HuH-7 (cell line): ENCODE measurements at places on chromosomes 2 and 18.
A peak's percentile ranks its signal among the peaks of the same experiment; 100 is the strongest.

DNA sequence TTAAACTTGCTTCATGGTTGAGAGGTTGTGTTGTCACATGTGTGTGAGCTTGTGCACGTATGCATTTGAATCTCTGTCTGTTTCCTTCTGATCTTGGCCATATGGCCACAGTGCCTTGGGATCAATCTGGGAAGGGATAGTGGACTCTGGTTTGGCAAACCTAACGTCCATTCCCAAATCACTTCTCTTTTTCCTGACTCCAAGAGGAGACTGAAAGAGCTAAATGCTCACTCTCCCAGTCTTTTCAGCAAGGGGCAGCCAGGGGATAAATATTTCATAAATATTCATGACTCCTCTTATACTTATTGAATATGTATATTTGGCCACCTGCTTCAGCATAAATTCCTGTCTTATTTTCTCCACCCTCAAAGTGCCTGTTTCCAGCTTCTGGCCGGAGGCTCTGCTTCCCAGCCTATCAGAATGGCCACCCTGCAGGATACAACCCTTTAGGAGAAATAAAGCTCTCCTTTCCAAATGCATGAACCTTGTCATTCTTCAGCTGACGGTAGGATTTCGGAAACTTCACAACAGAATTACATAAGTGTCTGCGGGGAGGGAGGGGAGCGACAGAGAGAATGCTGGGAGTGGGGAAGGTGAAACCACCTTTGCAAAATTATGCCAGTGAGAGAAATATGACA is 112.2 kb upstream of the COPS8 start:
- no peak for DNase-seq

DNA sequence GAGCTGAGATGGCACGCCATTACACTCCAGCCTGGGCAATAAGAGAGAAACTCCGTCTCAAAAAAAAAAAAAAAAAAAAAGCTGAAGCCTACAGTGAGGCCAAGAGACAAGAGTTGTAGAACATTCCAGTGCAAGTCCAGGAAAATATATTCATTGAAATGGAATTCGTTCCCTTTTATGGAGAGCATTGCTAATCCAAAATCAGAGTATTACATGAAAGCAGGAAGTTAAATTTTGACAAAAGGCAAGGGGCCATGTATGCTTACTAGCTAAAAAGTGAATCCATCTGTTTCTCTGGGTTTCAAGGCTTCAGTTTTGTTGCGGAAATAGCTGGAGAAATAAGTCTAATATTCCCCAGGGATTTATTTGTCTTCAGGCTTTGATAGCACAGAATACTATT is 471.7 kb downstream of the THSD7B start:
- no peak for DNase-seq

GRCh38 chr2:119208791-119209203 is 14.8 kb upstream of the STEAP3 start:
- no peak for DNase-seq

GRCh38 chr2:75605770-75606529 is 40.6 kb upstream of the MRPL19 start:
- no peak for DNase-seq

- no peak for DNase-seq
Measured at GRCh38 chr18:39966275-39966674, 1988.8 kb upstream of the PIK3C3 start.

DNA sequence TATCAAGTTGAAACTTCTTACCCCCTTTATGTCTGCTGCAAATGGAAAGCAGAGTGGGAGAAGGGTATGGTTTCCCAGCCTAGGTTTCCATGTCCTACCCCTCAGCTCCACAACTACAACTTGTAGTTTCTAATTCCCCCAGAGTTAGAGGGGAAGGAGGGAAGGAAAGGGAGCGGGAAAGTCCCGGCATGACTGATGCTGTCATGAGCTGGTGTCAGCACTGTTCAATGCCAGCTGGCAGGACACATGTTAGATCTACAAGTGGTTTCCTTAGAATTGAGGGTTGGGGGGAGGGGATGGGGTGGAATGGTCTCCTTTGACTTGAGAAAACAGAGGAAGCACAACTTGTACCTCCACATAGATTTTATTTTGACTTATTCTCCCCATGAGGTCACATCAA is 194.0 kb downstream of the MBD2 start:
- no peak for DNase-seq

- no peak for DNase-seq
Measured at GRCh38 chr2:235077046-235077445, 125.2 kb downstream of the SH3BP4 start.

DNA sequence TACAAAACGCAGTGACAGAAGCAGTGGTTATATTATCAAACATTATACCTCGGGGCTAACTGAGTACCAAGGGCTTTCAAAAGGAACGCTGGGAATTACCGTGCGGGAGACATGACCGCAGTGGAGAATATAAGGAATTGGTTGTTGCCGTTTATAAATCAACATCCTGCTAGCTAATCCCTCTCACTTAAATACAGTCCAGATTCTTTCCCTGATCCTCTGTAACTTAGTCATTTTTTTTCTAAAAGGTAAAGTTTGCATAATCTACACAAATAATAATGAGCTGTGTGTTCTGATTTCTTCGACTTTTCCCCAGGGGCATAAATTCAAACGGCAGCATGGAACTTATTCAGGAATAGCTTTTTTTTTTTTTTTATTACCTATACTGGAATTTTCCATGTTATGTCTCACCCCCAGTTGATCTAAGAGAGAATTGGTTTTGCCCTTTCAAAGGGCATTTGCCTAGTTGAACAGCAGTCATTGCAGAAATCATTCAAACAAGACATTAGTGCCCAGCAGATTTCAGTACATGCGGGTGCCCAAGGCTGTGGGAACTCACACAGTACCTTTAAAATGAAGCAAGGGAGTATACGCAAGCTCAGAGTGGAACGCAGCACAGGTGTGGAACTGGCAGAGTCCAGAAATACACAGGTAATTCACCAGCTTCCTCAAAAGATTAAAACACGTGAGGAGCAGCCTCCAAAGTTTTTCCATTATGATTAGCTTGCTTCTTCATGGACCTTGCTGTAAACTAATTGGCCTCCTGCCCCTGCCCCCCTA is 63.9 kb downstream of the SMIM21 start:
- no peak for DNase-seq

GRCh38 chr2:207474863-207475485 is 54.8 kb upstream of the CREB1 start:
- peak; percentile 23 for DNase-seq

- no peak for DNase-seq
Measured at GRCh38 chr18:13454363-13455150, 236.0 kb downstream of the LDLRAD4 start.

DNA sequence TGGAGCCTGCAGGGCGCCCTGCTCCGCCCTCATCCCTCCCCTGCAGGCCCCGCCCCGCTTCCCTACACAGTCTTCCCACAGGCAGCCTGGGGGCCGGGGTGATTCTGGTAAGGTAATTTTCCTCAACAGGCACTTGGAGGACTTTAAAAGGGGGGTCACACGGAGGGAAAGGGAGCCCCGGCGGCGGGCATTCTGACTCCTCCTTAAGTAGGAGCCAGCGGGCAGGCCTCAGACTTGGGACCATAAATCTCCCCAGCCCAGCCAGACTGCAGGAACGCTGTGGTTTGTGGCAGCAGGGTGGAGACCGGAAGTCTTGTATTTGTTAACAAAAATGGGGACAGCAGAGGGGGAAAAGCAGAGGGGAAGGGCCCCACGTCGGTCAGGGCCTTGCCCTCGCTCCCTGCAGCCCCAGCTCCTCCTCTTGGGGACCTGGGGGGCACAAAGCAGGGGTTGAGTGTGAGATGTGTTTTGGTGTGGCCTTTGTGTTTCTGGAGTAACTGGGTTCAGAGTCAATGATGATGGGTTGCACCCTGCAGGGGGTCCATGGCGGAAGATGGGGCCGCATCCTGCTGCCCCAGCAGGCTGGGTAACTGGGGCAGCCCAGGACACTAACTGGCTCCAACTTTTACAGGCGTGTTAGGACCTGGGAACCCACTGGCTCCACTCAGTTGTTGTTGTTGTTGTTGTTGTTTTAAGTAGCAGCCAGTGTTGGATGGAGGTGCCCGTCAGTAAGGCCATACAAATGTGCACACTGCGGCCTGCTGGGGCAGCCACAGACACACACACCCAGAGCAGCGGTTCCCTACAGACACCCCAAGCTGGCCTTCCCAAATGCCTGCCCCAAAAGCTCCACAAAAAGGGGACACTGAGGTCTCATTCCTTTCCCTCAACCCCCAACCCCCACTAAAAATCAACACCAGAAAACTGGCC is 27.7 kb downstream of the SMAD7 start:
- DNase-seq, result no peak

DNA sequence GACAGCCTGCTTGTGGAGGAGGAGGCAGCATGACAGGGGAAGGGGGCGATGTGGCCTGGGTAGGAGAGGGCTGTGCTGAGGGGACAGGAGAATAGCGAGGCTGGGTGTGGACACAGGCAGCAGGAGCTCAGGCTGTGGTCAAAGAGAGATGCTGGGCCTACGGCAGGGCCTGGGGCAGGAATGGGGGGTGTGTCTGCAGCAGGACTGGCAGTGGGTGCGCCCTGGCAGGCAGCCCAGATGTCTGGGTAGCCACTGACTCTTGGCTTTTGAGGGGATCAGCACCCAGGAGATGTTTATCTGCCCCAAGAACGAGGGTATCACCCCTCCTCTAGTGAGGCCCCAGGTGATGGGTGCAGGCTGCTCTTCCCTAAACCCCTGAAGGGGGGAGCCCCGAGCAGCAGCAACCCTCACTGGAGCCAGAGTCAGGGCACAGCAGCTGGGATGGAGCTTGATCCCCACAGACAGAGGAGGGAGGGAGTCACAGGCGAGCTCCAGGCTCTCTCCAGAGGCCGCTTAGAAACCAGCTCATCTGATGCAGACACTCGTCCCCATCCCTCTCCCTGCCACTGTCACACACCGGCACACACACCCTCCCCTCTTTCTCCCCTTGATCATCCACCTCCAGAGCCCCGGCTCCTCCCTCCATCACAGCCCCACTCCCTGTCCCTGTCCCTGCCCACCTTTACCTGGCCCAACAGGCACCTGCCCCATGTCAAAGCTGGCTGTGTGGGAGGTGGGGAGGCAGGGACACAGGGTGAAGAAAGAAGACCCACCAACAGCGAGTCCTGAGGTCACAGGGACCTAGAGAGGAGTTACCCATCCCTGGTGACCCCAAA is 29.8 kb upstream of the TNS1 start:
- peak; percentile 2 for DNase-seq

DNA sequence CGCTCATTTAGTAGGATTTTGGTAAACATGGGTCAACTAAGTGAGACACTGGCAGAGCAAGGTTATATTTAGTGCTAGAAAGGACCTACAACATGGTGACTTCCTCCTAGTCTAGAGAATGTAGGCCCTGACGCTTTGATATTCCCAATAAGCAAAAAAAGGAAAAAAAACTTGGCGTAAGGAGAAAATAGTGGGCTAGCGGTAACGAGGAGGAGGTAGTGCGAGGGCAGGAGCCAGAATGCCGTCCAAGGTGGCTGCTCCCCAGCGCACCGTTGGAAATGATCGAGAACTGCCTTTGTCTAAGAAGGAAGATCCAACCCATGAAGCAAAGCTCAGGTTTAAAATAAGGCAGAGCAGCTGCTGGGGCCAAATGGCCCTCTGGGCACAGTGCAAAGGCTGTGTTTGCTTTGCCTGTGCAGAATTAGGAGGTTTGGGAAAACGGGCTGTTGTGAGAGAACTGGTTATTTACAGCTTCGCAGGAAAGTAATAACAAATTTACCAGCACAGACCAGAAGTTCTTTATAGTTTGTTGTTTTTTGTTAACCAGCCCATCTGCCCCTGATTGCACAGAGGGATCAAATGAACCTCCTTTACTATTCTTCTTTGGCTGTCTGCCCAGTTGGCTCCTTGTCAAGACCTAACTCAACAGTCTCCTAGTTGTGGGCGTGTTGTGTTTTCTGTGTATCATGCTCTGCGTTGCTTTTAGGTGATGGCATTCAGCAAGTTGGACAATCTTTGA is 86.6 kb downstream of the ITGB1BP1 start:
- peak; percentile 68 for DNase-seq

GRCh38 chr2:19357402-19358241 is 801 bp downstream of the OSR1 start:
- no peak for DNase-seq

- DNase-seq, result no peak
Measured at GRCh38 chr18:24009651-24010333, 4.8 kb upstream of the TTC39C start.

- DNase-seq, result no peak
Measured at GRCh38 chr2:207621501-207622039, 3.6 kb downstream of the METTL21A start.

DNA sequence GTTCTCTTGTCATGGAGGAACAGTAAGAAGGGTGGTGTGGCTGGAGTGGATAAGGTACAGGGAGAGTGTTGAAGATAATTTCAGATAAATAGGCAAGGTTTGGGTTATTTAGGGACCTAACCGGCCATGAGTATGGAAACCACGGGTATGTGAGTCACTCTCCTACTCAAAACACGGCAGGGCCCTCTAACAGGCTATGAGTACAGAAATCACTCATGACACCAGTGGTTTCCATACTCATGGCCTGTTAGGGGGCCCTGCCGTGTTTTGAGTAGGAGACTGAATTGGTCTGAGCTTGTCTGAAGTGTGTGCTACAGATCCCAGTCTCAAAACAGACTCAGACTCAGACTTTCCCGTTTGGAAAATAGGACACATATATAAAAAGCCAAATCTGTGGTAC is 428.4 kb upstream of the HNMT start:
- no peak for DNase-seq

- DNase-seq, result no peak
Measured at GRCh38 chr18:59610546-59611140, 86.6 kb downstream of the CCBE1 start.

- peak; percentile 15 for DNase-seq
Measured at GRCh38 chr2:117771969-117772630, 42.4 kb upstream of the DDX18 start.

- DNase-seq, result no peak
Measured at GRCh38 chr2:23367760-23368159, 17.2 kb upstream of the KLHL29 start.

GRCh38 chr2:95387358-95387757 is 15.2 kb upstream of the FAHD2A start:
- DNase-seq, result no peak

GRCh38 chr2:226638576-226638975 is 161.0 kb downstream of the IRS1 start:
- no peak for DNase-seq

DNA sequence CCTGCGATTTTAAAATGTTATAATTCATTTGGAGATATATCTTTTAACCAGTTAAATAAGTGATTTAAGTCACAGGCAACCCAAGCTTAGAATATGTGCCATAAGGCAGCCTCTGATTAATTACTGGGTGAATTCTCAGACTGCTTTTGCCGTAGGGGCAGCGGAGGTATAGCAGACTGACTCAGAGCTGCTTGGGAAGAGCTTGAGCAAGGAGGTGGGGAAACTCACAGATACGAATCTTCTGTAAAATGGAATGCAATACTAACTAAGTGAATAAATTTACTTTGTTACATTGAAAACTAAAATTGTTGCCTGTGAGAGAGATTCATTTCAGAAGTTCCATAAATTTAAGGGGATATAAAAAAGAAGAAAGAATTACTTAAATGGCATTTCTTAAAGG is 115.4 kb downstream of the KYNU start:
- no peak for DNase-seq
